ENCODE measurements at places on chromosomes 3 and 15.

GRCh38 chr3:102531686-102532085 lies 96.9 kb downstream of the ZPLD1 start:
- no peak for DNase-seq

DNA sequence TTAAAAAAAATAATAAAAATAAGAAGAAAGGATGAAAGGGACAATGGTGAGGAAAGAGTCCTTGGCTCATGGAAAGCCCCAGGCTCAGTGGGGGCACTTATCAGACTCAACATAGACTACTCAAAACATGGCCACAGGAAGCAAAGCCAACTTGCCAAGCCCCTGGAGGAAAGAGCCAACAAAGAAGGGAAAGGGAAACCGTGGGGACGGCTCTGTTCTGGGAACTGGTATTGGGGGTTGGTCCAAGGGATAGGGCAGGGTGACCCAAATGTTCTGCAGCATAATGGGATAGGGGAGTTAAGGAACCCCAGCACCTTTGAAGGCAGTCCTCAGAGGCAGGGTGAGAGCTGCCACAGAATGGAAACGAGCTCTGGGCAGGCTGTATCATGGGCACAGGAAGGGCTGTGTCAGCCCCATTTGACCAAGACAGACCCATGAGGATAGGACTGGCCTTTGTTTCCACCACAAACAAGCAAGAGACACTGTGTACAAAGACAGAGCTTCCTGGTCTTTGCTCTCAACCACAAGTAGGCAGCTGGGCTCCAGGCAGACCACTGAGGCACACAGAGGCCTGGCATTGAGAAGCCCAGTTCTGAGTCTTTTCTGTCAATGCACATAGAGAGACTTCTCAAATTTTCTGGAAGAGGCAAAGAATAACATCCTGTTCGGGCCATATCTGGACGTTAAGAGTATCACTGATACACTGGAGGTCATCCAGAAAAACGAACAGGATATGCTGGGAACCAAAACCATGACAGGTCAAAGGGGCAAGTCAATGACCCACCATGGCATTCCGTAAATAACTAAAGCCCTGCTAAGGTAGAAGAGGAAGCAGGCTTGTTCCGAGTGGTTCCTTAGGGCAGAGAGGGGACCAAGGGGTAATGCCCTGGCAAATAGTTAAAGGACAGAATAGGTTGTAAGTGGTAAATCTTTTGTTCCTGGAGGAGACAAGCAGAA lies 10.6 kb upstream of the SEMA7A start:
- no peak for DNase-seq

GRCh38 chr3:123766193-123767008 lies 117.7 kb downstream of the MYLK start:
- DNase-seq = no peak

DNA sequence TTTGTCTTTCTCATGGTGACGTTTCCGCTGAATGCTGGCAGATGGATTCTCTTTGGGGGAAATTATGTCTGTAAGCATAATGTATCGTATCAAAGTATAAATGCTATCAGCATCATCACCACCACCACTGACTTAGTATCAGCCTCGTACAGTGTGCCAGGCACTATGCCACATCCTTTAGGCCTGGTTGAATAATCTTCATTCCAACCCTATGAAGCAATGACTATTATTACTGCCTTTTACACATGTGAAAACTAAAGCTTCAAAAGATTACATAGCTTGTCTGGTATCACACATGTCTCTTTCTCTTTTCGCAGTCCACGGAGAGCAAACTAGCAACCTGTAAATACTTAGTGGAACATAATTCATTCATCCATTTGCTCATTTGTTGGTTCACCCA lies 166.7 kb upstream of the PRICKLE2 start:
- no peak for DNase-seq

DNA sequence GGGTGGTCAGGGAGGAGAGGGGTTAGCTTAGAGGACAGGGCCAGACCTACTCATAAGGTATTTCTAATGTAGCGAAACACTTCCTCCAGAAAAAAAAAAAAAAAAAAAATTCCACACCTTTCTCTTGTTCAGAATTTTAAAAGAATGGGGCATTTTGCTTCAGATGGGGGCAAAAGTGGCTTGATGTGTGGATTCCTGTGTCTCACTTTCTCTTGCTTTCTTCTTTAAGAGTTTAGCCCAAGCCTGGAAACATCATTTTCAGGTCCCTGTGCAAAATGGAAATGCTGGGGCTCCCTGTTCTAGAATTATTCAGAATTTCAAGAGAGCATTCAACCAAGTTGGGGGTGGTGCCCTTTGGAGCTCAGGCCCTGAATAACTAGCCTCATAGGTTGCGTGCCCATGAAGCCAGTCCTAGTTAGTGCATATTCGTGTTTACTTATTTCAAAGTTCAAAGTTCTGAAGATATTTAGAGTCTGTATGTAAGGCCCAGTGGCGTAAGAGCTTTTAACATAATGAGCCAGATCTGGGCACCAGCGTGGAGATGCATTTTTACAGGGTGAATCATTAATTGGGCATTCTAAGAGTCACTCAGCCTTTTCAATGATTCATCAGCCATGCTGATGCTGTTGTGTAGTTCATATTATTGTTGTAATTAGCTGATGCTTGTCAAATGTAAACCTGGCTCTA lies 104.5 kb downstream of the RPLP1 start:
- no peak for DNase-seq

DNA sequence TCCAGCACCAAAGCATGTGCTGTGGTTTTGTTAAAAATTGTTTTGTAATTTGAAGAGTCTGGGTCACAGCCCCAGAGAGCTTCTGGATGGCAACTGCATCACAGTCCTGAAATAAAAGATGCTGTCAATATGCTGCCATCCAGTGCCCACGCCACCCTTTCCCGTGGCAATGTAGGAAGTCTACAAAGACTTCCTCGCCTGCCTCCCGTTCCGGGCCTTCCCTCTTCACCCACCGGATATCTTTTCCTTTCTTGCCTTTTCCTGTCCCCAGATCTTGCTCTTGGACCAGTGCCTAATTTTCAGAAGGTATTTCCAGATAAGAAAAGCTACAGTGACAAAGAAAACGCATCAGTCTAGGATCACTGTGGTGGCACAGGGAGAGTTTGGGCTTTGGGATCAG lies 85.3 kb upstream of the RNU6-1 start:
- no peak for DNase-seq

GRCh38 chr15:94290730-94291129 lies 59.4 kb downstream of the MCTP2 start:
- DNase-seq = no peak

DNA sequence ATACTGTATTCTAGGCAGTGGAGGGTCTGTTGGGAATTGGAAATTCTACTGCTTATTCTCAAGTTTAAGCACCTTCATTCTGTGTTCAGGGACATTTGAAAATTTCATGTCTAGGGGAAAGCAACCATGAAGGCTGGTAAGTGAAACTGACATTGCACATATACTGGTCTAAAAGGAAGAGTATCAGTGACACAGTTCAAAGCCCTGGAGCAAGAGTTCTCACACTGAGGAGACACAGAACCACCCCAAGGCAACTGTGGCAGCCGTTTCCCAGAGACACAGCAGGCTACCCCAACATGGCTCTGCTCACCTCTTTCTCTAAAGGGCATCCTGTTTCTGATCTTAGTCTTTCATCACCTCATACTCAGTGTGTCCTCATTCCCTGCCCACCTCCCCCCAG lies 67.5 kb downstream of the KCNMB2 start:
- DNase-seq = no peak

GRCh38 chr15:85482894-85483293 lies 102.5 kb downstream of the AKAP13 start:
- DNase-seq = no peak

DNA sequence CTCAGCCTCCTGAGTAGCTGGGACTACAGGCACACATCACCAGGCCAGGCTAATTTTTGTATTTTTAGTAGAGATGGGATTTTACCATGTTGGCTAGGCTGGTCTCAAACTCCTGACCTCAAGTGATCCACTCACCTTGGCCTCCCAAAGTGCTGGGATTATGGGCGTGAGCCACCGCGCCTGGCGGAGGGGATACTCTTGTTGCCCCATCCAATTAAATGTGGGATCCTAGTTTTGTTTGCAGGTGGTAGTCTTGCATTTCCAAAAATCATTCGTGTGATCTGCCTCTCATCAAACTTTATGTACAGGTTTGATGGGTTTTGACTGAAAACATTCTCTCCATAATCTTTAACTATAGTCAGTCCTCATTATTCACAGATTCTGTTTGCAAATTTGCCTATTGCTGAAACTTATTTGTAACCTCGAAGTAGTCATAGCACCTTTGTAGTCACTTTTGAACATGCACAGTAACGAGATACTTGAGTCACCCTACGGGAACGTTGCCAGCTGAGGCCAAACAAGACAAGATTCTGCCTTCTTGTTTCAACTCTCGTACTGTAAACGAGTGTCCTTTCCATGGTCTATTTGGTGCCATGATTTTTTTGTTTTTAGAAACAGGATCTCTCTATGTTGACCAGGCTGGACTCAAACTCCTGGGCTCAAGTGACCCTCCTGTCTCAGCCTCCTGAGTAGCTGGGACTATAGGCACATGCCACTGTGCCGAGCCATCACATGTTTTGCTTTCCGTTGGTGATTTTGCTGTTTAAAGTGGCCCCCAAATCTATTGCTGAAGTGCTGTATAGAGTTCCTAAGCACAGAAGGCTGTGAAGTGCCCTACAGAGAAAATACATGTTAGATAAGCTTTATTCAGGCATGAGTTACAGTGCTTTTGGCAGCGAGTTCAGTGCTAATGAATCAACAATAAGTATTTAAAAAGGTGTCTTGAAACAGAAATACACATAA lies 8.1 kb upstream of the MAPK6 start:
- no peak for DNase-seq

GRCh38 chr3:60585918-60586317 lies 665.3 kb downstream of the FHIT start:
- DNase-seq = no peak
